A549 treated with Mapracorat at 1 μM for 4 hours (cell line): ENCODE measurements at places on chromosomes 11 and 22. TPM values are rescaled to one million over a fixed set of nuclear protein-coding genes. Genes with fewer than 3 reads are reported as not detected.

Gene OR2AG2
- 0.03 TPM in 1 of 5 replicates, not detected in the others for total RNA-seq

Gene FJX1
- 36.0 to 46.3 TPM (median 42.8 TPM) in 5 replicates for total RNA-seq

Gene DAGLA
- 3.8 to 7.1 TPM (median 6.5 TPM) in 5 replicates for total RNA-seq

Gene OR51I1
- total RNA-seq = not detected in 5 replicates

Gene IRAG1
- 0.05 to 0.13 TPM (median 0.08 TPM) in 4 of 5 replicates, not detected in the other for total RNA-seq

Gene OR51E2
- total RNA-seq = not detected in 5 replicates

Gene NAT10
- total RNA-seq = 45.3 to 51.9 TPM (median 49.3 TPM) in 5 replicates

Gene AP5B1
- 7.6 to 12.1 TPM (median 12.1 TPM) in 5 replicates for total RNA-seq

Gene APOC3
- total RNA-seq = not detected in 5 replicates

Gene NUCB2
- 28.4 to 36.0 TPM (median 32.3 TPM) in 5 replicates for total RNA-seq

Gene OR51B2
- not detected in 5 replicates for total RNA-seq
